Natural killer cell treated with Interleukin-12 subunit alpha and Interleukin-12 subunit beta and Interleukin-15 and Interleukin-18, amount 100 ng/mL, for 72 hours (primary cell): ENCODE measurements at places on chromosomes 13 and 19.

DNA sequence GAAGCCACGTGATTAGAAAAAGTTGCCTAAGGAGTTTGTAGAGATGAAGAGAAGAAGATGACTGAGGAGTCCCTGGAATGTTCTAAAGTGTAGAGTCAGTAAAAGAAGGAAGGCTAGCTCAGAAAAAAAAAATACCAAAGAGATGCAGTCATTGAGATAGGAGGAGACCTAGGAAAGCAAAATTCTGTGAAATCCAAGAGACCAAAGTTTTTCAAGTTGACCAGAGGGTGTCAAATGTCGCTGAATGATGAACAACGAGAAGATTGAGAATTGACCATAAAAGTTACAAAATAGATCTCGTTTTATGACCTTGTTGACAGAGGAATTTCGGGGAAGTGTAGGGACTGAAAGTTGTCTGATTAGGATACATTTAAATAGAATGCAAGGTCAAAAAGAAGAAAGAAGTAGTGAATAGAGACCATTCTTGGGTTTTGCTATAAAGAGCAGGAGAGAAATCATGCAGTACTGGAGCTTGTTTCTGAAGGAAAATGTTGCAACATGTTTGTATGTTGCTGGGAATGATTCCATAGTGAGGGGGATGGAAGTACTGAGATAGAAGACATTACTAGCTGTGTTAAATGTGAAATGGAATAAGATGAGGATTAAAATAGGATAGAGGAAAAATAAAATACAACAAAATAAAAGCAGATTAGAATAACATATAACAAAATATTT, 30.2 kb upstream of the HTR2A start:
- no peak for DNase-seq

DNA sequence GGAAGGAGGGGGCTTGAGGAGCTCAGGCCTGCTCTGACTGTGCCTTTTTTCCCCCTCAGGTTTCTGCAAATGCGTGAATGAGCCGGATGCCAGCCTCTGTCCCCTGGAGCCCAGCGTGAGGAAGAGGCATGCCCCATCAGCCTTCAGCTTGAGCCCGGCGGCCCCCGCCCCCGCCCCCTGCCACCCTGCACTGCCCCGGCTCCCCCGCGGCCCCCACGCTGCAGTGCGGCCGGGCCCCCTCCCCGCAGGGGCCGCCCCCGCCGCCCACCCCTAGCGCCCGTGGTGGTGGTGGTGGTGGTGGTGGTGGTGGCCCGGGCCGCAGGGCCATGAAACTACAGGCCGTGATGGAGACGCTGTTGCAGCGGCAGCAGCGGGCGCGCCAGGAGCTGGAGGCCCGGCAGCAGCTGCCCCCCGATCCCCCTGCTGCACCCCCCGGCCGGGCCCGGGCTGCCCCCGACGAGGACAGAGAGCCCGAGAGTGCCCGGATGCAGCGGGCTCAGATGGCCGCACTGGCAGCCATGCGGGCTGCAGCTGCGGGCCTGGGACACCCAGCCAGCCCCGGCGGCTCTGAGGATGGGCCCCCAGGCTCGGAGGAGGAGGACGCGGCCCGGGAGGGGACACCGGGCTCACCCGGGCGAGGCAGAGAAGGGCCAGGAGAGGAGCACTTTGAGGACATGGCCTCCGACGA, 3.5 kb downstream of the ARID3A start:
- no peak for DNase-seq

GRCh38 chr13:24618011-24618955, 61.9 kb upstream of the ATP12A start:
- peak; percentile 93 for DNase-seq

- DNase-seq = no peak
Observed at GRCh38 chr19:10625003-10625761, at the start of gene SLC44A2. Gene SLC44A2, plus strand, starts transcription at chr19:10625553. Its CDS starts 81 bp downstream, at chr19:10625634.

DNA sequence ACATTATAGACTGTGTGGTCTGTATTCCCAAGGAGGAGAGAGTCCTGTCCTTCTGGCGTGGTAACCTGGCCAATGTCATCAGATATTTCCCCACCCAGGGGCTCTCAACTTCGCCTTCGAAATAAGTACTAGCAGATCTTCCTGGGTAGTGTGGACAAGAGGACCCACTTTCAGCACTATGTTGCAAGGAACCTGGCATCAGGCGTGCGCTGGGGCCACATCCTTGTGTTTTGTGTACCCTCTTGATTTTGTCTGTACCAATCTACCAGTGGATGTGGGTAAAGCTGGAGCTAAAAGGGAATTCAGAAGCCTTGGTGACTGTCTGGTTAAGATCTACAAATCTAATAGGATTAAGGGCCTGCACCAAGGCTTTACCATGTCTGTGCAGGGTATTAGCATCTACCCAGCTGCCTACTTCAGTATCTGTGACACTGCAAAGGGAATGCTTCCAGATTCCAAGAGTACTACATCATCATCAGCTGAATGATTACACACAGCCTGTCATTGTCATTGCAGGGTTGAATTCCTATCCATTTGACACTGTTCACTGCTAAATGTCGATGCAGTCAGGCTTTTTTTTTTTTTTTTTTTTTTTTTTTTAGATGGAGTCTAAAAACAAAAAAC, 148.0 kb downstream of the PRR20E start:
- DNase-seq = no peak

DNA sequence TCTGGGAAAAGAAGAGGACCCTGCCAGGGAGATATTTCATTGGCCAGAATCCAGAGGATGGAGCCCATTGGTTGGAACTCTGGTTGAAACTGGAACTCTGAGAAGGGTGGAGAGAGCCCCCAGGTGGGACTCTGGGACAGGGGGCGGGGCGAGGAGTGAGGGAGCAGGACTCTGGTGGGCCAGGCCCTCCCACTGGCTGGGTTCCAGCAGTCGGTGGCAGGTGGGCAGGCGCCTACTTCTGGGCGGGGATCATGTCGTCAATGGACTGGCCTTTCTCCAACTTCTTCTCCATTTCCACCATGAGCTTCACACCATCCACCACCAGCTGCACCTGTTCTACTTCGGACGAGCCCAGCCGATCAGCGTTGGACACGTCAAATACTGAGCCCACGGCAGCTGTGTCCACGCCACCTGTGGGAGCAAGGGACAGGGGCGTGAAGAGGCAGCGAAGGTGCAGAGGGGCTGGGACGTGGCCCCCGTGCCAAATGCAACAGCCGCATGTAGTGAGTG, 16.1 kb downstream of the CKM start:
- DNase-seq = no peak

DNA sequence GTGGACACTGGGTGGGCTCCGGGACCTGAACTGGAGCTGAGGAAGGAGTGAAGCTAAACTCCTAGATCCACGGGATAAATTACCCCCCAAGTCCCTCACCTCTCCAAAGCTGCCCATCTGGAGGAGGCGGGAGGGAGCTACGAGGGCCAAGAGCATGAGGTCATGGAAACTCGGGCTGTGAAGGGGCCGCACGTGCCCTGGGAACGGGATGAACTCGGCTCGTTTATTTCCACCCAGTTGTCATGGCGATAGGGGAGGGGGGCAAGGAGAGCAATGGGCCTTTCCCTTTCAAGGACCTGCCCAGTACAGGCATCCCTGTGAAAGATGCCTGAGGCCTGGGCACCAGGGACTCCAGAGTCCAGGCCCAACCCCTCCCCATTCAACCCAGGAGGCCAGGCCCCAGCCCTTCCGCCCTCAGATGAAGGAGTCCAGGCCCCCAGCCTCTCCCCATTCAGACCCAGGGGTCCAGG, 3.8 kb downstream of the PPP1R12C start:
- DNase-seq = no peak
